ENCODE measurements at places on chromosomes 12 and 14.

DNA sequence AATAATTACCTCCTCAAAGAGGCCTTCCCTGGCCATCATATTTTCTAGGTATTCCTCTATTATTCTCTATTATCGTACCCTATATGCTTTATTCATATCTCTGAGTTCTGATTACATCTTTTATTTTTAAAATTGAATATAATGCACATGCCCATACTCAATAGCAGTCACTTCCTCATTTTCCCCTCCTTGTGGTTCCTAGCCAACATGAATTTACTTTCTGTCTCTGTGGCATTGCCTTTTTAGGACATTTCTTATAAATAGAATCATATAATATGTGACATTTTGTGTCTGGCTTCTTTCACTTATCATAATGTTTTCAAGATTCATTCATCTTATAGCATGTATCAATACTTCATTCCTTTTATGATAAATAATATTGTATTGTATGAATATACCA is 74.4 kb upstream of the TRHDE start:
- DNase-seq, result no peak

- no peak for DNase-seq
Observed at GRCh38 chr12:117240081-117240755, 49.9 kb upstream of the FBXO21 start.

DNA sequence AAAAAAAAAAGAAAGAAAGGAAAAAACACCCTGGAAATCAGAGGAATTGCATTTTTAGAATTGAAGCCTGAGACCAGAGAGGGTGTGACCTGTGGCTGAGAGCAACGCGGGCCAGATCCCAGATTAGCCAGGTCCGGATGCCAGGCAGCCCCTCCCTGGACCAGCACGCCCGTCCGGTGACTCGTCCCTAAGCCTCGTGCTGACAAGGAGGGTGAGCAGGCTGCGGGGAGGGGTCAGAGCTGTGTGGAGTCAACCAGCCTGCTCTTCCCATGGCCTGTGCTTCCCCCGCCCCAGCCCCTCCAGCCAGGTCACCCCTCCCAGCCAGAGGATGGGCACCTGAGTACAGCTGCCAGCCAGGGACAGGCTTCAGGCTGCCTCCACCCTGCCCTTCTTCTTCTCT is 4.2 kb upstream of the KLC1 start:
- DNase-seq, result no peak

GRCh38 chr14:59251811-59252771 is 63.6 kb downstream of the DAAM1 start:
- DNase-seq, result no peak

DNA sequence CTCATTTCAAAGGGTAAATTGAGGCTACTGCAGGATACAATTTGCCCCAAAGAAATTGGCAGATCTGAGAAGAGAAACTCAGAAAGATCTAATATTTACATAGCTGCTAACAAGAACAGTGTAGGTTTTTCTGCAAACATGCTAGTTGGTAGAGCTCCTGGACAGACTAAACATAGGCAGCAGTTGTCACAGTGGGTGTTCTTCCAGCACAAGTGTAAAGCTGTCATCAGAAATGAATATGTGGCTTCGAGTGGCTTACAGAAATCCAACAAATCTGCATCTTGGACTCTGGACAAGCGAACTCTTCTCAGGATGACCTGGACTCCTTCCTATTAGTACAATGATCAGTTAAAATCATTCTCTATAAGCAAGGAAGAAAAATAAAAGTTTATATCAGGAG is 5.9 kb downstream of the CBX5 start:
- no peak for DNase-seq

GRCh38 chr14:61812347-61813095 is 50.3 kb downstream of the SNAPC1 start:
- no peak for DNase-seq

GRCh38 chr12:16300736-16301135 is 23.3 kb upstream of the SLC15A5 start:
- DNase-seq, result no peak

GRCh38 chr14:58963873-58964597 is 224.4 kb upstream of the DAAM1 start:
- DNase-seq, result no peak

DNA sequence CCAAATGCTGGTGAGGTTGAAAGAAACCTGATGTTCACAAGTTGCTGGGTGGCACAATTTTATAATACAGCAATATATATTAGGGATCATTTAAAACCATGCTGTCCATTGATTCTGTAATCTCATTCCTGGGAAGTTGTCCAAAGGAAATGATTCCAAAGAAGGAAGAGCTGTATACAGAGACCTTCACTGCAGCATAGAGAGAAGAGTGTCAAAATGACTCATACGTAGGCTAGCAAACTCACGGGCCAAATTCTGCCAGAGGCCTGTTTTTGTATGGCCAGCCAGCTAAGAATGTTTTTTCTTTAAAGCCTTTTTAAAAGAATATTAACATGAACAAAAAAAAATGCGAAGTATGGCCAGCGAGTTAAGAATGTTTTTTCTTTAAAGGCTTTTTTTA is 69.2 kb upstream of the MED13L start:
- DNase-seq, result no peak

DNA sequence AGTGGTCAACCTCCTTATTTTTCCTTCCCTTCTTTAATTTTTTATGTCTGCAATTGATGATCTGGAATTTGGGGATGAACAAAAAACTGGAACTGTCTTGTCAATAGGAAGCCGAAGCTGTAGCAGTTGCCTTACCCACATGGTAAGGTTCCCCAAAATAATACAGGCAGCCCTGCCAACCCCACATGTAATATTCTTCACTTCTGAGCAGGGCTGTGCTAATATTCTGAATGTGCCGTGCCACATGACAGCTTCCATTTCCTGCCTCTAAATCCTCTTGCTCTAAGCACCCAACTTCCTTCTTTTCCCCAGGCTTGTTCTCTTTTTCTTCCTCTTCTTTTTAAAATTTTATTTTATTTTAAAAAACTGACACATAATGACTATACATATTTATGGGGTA is 39.6 kb downstream of the GPATCH2L start:
- no peak for DNase-seq

GRCh38 chr12:114006482-114007425 is 40.6 kb upstream of the RBM19 start:
- DNase-seq, result no peak

DNA sequence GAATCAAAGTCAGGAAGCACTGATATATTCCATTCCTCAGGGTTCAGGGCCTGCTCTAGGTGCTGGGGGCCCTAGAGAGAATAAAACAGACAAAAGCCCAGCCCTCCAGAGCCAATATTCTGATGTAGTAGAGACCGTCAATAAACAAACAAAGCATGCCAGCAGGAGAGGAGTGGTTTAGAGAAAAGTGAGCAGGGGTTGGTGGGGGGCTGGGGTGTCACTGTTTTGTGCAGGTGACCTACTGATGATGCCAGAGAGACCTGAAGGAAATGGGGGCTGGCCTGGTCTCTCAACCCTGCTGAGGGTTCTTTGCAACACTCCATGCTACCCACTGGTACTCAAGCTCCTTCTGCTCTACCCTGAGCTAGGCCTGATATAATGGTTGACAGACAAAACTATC is 26.5 kb downstream of the IL26 start:
- no peak for DNase-seq
